ENCODE measurements at places on chromosomes 16 and 17.

GRCh38 chr16:56029026-56029425 is 153.9 kb upstream of the CES5A start:
- no peak for DNase-seq

DNA sequence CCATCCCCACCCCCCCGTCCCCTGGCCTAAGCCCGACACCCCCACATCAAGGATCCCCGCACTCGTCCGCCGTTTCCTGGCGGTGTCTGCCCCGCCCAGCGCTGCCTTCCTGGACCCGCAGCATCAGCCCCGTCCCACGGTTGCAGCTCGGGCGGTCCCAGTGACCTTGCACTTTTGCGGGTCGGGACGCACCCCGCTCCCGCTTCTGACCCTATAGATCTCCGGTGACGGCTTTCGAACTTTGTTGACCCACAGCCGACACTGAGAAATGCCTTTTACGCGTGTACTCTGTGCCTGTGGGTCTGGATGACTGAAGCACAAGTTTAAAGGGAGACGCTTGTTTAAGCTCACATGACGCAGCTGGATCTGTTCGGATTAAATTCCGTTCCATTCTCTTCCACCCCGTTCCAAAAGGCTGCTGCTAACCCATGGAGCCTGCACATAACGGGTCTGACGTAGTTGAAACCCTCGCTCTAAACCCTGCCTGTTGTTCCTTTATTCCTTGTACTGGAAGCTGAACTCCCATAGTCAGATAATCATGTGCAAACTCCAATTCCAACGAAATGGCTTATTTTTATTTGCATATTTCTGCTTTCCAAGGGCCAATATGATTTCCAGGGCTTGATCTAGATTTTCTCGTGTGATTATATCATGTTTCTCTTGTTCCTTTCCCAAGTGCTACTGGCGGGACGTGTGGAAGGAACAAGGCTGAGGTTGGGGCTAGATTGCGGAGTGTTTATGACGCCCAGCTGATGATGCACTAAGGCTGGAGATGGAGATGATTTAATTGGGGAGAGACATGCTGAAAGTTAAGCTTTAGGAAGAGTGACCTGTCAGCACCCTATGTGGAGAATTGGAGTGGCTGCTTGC is 834 bp downstream of the FLYWCH1 start:
- peak; percentile 52 for DNase-seq

DNA sequence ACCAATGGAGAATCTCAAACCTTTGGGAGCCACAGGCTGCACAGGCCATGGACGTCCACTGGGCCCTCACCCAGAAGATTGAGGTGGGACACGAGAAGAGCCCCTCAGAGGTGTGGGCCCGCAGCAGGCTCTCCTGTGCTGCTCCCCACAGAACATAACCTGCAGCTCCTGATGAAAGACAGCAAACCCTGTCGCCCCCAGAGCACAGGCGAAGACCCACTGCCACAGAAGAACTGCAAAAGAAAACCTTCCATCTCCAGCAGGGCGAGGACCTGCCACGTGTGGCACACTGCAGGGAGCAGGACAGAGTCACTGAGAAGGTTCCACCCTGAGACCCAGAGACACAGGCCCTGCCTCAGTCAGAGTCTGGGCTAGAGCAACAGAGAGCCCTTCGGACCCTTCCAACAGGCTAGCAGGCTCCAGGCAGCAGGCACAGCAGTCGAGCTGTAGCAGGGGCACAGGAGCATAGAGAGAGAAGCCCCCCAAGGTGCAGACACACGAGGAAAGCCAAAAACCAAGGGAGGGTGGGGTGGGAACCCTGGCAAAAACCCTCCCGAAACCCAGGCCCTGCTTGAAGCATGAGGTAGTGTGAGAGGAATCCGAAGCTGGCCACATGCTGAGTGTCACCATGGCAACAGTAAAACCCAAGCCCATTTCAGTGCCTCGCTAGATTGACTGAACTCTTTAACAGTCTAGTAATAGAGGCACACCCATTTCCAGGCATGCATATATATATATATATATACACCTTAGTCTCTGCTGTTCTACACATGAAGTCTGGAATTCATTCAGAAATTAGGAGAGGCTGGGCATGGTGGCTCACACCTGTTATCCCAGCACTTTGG is 60.0 kb upstream of the CHMP6 start:
- peak; percentile 89 for DNase-seq

DNA sequence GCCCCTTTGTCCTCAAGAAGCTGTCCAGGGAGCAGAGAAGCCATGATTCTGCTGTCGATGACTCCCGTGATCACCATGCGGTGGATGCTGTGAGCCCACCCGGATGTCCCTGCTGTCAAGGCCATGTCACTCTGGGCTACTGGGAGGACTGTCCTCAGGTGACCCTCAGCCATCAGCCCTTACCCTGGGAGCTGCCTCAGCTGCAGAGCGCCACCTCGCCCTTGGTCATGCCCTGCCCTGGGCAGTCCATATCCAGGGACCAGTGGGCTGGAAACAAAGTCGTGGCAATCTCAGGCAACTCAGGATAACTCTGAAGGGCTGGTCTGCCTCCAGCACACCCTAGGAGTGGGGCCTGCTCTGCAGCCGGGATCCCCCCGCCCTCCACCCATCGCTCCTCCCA is 63.6 kb downstream of the CACNG5 start:
- no peak for DNase-seq

GRCh38 chr16:67169011-67169451 is 1.3 kb upstream of the NOL3 start:
- DNase-seq, result no peak

Measured in fibroblast of skin of right quadriceps (primary cell).